ENCODE measurements at places on chromosomes 7 and 10. TPM values are rescaled to one million over a fixed set of nuclear protein-coding genes. Genes with fewer than 3 reads are reported as not detected.

- DNase-seq: no peak
Observed at GRCh38 chr7:2698581-2699288, 10.7 kb downstream of the AMZ1 start.

DNA sequence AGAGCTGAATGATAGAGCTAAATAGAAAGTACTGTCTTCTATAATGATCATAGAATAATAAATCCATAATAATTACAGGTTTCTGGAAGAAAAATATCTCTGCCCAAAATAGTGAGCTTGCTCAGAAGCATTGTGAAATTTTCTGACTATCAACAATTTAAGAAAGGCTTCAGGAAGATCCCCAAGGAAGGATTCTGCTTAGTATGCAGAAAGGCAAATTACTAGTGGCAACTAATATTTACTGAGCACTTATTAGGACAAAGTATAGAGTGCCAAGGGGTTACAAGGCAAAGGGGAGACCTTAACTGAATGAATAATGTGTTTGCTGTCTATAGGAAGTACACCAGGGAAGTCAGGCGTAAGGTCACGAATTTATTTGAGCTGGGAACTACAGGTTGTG, 158.1 kb upstream of the LRRTM3 start:
- DNase-seq: no peak

Gene PAPOLB
- 0.05 TPM for total RNA-seq

Gene GPR15LG
- total RNA-seq: not detected

- DNase-seq: peak; percentile 35
Observed at GRCh38 chr7:141701489-141702046, 398 bp downstream of the DENND11 start.

GRCh38 chr7:83617858-83618257, 31.1 kb downstream of the SEMA3E start:
- no peak for DNase-seq

Gene PIP
- total RNA-seq: not detected

DNA sequence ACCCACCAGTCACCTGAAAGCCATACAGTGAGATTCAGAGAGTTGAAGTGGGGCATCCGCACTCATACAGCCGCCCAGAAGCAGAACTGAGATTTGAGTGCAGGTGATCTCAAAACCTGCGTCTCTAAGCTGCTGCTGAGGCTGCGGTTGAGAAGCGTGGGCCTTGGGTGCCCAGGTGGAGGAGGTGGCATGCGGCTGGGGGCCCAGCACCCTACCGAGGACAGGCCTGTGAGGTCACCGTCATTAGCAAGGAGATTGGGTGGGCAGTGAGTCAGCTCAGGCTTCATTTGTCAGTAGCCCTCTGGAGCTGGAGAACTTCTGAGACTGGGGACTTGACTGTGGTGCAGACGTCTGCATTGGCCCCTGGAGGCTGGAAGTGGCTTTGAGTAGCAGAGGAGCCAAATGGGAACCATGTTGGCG, 29.8 kb downstream of the ZMIZ1 start:
- no peak for DNase-seq

DNA sequence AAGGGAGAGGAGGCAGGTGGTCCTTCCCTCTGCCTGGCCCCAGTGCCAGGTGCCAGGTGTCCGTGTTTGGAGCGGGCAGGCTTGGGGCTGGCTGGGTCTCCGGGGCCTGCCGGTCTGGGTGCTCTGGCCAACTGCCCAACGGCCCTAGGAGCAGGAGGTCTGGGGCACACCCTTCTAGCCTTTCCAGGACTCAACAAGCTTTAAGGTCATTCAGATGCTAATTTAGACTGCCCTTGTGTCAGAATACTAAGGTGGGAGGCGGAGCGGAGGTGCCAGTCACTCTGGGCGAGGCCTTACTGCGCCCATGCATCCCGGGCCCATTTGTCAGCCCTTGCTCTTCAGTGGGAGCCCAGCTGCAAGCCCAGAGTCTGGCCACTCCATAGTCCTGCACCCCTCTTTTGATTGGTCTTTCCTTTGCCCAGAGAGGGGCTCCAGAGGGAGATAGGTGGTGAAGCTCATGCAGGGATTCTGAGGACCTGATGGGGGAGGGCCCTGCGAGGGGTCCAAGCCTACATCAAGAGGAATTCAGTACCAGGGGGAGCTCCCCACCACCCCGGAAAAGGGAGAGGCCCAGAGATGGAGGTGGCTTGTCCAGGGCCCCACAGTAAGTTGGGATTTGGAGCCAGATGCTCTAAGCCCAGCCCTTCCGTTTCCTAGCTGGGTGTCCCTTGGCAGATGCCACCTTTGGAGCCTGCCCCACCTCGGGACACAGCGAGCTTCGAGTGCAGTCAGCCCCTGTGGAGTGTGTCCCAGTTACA, 1.3 kb downstream of the PGAM2 start:
- no peak for DNase-seq

- DNase-seq: peak; percentile 29
Observed at GRCh38 chr10:14200698-14201544, 129.8 kb downstream of the FRMD4A start.

Gene NXPH1
- 0.13 TPM for total RNA-seq

DNA sequence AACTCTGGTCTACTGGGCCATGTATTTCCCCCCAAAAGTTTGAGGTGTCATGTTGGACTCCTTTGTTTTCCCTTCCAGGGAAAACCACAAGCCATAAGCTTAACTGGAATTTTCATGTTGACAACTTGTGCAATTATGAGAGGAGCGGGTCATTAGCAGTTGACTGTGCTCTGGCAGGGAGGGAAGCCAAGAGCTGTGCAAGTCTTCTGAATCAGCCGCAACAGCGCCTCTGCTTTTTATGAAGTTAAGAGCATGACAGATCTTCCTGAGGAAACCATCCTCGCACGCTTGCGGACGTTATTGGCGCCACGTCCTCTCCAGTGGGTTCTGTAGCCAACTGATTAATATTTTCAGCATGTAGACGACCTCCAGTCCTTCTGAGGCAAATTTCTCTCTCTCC, 148.7 kb upstream of the MKI67 start:
- peak; percentile 6 for DNase-seq
